ENCODE measurements at places on chromosomes 2 and 18.
A peak's percentile ranks its signal among the peaks of the same experiment; 100 is the strongest.

DNA sequence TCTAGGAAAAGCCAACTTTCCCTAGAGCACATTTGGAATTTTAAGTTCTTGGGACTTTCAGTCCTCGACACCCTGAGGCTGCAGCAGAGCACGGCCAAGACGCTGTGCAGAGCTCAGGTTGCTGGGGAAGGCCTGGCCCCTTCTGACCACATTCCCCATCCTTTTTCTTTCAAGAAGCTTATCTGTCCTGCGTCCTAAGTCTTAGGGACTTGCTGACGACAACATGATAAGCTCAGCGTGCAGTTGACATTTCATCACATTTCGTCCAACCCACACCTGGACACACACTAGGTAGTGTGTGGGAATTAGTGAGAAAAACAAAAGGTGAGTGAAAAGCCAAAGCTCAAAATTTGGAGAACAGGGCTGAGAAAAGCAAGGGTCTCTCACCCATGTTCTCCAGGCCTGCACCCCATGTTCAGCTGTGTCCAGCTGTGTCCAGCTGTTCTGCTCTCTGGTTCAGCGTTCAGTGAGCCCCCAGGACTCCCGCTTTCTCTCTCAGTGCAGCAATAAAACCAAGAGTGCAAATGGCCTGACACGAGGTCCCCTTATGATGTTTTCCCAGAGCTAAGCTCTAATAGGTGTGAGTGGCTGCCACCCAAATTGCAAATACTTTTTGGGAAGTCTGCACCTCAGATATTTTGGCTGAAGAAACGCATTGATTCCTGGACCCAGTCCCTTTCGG lies 101.9 kb downstream of the RGPD3 start:
- DNase-seq = no peak

- no peak for DNase-seq
Measured at GRCh38 chr2:37454851-37455762, 110.7 kb downstream of the QPCT start.

DNA sequence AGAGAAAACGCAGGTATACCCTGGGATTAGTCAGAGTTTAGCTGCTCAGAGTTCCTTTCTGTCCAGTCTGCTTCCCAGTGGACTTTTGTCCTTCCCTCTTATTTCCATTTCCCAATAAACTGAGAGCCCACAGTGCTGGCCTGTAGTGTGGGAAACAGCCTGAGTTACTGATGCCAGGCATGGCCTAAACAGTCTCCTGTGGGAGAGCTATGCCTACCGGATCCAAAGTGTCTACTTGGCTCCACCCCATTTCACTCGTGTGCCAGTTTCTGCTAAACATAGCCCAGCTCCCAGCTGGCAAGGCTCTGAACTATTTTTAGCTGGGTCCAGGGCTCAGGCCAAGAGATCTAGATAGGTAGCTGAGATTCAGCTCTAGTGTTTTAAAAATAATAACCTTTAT lies 15.6 kb upstream of the PPP1CB start:
- peak; percentile 17 for DNase-seq

DNA sequence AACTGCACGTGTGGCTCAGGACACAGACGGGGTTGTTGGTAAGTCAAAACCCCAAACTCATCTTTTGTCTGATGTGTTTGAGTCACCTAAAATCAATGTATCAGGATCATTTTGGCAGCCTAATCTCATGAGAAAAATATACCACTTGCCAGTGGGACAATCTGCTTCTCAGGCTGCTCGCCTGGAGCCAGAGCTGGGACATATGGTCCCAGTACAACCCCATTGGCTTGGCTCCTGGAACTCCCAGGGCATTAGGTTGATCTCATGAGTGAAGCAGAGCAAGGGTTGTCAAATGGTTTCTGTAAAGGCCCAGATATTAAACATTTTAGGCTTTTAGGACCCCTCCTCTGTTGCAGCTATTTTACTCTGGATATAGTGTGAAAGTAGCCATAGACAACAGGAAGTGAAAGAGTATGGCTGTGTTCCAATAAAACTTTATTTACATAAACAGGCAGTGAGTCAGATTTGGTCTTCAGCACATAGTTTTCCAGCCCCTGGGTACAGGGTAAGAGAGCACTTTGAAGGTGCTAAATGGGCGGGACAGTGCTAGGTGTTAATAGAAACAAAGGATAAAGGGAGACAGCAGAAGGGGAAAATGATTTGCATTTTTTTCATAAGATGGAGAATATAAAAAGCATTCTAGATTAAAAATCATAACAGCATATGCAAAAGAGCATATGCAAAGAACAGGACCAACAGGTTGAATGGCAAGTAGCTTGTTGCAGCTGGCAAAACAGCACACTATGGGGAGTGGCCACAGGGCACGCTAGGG lies 290.8 kb downstream of the KCNS3 start:
- no peak for DNase-seq

DNA sequence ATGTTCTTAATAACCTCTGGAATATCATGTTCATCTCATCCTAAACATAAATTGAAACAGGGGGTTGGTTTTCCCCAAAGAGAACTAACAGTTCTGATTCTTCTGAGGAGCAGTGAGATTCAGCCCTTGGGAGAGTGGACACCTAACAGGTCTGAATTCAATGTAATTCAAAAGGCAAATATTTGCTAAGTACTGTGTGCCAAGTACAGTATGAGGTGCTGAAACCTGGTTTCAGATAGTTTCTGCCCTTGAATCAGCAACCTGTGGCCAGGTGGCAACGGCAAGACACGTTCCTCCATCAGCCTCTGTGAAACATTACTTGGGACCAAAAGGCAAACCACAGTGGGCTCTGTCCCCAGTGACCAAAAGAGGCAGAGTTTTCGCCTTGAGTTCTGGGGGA lies 1.3 kb downstream of the LRRC30 start:
- no peak for DNase-seq

Measured in NCI-H1417 (cell line).